ENCODE measurements at places on chromosomes 3 and 15.

- no peak for DNase-seq
These were observed 55.1 kb downstream of the MYH15 start for GRCh38 chr3:108455212-108455705.

GRCh38 chr3:58529516-58530353 is 7.3 kb downstream of the ACOX2 start:
- no peak for DNase-seq

GRCh38 chr3:138332472-138333073 is 2.9 kb upstream of the NME9 start:
- peak; percentile 35 for DNase-seq

DNA sequence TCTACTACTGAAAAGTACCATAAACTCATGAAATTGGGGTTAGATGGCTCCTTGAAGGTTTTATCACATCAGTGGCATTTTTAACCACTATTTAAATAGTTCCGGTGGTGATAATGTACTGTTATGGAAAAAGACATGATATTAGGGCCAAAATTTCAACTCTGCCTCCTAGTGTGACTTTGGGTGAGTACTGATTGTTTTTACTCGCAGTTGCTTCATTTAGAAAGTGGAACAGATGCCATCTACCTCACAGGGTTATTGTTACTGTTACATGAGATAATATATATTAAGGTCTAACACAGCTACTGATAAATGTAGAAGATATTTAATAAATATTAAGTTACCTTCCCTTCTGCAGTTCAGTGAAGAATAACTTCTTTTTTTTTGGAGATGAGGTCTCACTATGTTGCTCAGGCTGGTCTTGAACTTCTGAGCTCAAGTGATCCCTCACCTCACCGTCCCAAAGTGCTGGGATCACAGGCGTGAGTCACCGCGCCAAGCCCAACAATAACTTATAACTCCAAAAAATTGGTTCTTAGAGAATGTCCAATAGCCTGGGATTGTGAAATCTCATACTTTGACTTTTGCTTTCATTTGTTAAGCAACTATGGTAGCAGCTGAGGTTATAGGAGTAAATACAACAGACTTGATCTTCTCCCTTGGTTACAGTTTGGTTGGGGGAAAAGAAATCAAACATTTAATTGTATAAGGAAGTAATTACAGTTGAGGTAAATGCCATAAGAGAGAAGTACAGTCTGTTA is 48.3 kb downstream of the MEF2A start:
- no peak for DNase-seq

DNA sequence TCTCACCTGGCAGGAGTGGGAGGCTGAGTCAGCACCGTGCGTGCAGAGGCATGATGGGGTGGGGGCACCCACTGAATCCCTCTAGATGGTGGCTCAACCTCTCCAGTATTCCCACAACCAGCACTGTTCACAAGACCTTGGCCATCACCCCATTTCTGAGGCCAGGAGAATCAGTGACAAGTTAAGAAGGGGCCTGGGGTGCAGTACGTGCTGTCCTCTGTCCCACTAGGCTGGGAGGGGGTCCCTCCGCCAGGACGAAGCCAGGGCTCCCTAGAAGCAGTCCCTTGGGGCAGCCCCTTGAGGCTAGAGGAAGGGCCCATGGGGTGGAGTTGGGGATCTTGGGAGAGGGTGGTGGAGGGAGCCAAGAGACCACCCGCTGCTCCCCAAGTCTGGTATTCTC is 4.8 kb downstream of the MYL3 start:
- DNase-seq: no peak

- peak; percentile 42 for DNase-seq
These were observed 61.8 kb downstream of the GLDN start for GRCh38 chr15:51403072-51403878.

GRCh38 chr3:126961791-126962461 is 21.0 kb upstream of the PLXNA1 start:
- DNase-seq: no peak

- no peak for DNase-seq
These were observed 291.9 kb upstream of the NR2F2 start for GRCh38 chr15:96038650-96039049.

- no peak for DNase-seq
These were observed 7.8 kb upstream of the RPSA start for GRCh38 chr3:39398700-39399099.

DNA sequence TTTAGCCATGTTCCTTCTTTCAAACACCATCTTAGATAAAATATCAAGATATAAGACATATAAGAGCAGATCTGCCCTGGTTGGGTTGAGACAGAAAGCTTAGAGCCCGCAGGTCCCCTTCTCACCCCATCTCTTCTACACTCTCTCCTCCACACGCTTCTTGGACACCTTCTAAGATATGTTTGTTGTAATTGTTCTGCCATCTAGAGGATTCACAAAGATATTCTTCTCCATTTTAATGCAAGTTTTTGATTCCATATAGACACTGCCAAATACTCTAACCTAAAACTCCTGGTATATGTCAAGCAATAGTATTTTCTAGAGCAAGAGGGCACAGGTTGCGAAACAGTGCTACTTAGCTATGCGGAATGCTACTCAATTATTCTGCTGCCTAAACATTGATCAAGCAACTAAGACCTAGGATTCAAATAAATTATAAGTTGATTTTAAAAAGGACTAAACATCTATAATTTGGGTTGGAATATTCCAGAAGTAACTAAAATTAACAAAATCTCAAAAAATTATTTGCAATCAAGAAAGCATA is 6.8 kb downstream of the CHRM5 start:
- DNase-seq: no peak

- no peak for DNase-seq
These were observed 331.0 kb upstream of the RARB start for GRCh38 chr3:25097023-25097422.

DNA sequence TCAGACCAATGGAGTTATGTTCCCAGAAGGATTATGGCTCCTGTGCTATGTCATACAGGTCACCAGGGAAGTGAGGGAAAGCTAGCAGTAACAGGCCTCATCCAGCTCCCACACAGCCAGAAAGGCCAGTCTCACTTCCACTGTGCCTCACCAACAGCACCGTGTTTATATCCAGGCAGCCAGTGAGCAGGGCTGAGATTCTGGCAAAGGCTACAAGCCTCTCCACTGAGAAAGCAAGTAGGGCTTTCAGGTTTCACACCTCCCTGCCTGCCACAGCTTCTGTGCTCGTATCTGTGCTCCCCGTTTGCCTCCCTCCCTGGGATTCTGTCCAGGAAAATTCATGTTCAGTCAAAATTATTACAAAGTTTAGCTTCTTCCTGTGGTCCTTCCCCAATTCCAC is 14.9 kb upstream of the CFAP20DC start:
- no peak for DNase-seq

DNA sequence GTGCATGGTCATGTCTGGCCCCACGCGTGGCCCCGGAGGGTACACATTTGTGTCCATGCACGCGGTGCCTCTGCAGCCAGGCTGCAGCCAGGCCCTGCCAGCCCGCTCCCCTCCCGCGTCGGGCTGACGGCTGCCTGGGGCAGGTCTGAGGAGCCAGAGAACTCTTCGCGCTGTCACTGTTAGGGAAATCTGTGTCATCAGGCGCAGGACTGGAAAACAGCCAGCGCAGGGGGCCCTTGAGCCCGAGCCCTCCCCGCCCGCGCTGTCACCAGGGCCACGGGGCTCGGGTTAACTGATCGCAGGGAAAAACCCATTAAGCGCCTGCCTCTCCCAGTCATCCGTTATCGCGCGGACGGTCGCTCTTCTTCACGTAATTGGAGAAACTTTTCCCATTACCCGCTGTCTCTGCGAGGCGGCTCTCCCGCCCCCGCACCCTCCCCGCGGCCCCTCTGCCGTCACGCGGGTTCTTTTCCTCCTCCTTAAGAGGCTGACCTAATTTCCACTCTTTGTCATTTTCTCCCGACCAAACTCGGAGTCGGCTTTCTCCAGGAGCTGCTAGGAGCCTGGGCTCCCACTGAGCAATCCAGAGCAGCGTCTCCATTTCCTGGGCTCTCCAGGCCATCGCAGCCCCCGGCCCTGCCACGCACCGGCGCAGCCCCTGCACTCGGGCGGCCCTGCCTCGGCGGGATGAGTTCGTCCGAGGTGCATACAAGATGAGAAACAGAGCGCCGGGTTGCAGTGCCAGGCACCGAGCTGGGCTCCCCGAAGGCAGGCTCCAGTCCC is 57.5 kb upstream of the PRR23E start:
- no peak for DNase-seq

GRCh38 chr3:142272200-142272891 is 47.0 kb upstream of the GK5 start:
- peak; percentile 76 for DNase-seq

DNA sequence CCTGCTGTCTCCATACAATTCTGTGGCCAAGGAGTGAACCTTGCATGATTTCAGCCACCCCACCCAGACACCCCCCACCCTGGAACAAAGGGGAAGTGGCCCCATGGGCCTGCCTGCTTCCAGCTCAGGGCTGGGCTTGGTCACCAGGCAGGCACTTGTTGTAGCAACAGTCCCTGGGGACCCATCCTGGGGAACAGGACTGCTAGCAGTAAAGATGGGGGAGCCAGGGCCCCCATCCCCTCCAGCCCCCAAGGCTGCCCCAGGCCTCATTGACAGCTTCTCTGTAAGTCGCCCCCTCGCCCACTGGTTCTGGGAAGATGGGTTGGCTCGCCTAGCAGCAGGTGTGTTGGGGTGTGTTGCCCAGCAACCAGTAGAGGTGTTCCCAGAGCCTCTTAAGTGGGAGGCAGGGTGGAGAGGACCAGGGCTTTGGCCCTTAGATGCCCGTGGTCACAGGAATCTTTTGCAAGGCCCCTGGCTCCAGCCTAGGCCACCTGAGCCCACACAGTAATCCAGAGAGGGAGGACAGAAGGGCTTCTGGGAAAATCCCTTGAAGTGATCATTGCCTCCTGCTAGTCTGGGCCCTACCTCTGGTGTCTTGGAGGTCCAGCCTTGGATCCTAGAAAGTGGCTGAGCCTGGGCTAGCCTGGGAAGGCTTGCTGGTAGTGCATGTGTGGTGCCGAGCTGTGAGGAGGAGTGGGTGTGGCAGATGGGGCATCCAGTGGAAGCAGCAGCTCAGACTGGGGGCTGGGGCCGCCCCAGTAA is 48.9 kb downstream of the CYP11A1 start:
- no peak for DNase-seq

DNA sequence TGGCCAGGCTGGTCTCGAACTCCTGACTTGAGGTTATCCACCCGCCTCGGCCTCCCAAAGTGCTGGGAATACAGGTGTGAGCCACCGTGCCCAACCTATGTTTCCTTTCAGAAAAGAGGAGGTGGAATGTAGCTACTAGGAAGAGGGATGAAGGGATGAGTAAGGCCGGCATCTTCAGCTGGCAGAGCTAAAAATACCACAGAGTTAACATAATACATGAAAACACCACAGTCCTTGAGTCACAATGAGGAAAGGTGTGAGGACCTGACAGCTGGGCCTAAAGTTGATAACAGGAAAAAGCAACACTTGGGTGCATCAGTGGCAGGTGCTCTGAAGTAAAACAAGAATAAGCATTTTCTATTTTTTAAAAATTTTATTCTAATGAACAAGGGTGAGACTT is 392.2 kb downstream of the DIPK2A start:
- peak; percentile 10 for DNase-seq

DNA sequence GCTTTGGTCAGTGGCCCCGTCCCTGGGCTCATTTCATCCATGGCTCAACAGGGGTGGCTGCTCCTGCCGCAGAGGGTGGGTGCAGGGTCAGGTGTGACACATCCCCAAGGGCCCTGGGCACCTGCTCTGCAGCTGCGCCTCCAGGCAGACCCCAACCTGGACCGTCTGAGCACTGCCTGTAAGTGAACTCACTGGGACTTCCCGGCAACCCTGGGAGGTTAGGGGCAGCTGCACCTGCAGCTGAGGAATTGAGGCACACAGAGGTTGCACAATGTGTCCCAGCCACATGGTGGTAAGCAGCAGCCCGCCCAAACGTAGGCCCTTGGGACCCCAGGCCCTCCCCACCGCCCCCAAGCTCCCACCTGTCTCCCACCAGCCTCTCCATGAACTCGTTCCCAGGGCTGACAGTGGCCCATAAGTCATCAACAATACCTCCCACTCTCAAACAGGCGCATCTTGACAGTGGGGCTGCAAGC is 55.1 kb downstream of the PLXNA1 start:
- no peak for DNase-seq

- no peak for DNase-seq
These were observed 106.8 kb upstream of the CDIN1 start for GRCh38 chr15:36472672-36473071.

GRCh38 chr3:133958071-133958805 is 62.6 kb upstream of the RAB6B start:
- no peak for DNase-seq

DNA sequence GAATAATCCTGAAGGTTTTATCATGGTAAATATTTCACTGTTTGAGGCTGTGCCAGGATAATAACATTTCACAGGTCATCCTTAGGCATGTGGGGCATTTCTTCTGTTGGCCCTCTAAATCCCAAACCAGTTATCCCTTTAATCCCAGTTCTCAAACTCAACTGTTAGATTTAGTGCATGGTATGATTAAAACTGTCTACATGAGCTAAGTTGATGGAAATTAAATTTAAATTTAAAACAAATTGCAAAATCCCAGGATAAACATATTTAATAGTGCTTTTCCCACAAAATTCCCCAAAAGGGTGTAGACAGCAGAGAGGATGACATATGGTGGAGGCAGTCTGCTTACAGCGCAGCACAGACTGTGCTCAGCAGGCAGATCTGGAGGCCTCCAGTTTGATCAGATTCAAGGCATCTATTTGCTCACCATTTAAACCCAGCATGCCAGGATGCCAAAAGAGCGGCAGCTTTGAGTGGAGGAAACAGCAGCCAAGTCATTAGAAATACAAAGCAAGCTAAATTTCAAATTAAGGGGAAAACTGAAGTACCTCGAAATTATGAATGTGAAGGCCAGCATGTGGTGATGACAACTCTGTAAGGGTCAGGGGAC is 325.8 kb downstream of the KCNH8 start:
- DNase-seq: no peak

DNA sequence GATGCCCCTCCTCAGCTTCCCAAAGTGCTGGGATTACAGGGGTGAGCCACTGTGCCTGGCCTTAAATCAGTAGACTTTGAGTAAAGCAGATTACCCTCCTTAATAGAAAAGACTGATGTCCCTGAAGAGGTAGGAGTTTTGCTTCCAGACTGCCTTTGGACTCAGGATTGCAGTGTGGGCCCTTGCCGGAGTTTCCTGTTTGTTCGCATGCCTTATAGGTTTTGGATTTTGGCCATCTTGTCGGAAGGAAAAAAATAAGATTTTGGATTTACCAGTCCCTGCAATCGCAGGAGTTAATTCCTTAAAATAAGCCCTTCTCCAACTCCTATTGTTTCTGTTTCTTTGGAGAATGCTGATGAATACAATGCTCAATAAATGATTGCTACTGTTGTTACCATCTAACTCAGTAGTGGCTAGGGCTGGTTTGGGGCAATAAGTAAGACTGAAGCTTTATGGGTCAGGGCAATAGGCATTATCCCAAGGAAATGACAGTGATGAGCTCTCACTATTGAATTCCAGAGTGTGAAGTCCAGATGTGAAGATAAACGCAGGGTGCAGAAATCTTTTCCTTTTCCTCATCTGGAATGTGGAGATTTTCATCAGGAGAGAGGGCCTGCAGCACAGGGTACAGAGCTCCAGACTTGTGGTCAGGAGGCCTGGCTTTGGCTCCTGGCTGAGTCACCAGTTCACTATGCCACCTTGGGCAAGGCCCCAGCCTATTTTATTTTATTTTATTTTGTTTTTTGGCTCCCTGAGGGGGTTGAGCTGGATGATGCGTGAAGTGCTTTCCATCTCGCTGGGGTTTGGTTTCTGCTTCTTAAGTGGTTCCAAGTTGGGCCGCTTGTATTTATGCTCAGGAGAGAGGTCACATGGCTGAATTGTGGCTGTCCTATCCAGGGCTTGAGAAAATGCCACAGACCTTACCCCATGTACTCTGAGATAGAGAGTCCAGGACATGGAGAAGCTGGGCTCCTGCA is 25.3 kb downstream of the FOXL2 start:
- DNase-seq: peak; percentile 89
